H7 (cell line): ENCODE measurements at places on chromosomes 5 and 9. TPM values are rescaled to one million over a fixed set of nuclear protein-coding genes. Genes with fewer than 3 reads are reported as not detected.

Gene ZSWIM6
- total RNA-seq: 9.1 and 12.2 TPM in 2 replicates

Gene AIF1L
- 93.3 and 97.2 TPM in 2 replicates for total RNA-seq

Gene F2RL1
- total RNA-seq: 40.7 and 56.0 TPM in 2 replicates

Gene NR2F1-AS1
- 1.1 and 1.8 TPM in 2 replicates for total RNA-seq

Gene SLCO6A1
- total RNA-seq: 0.11 TPM in 1 of 2 replicates, not detected in the other

- DNase-seq: no peak
Measured at GRCh38 chr9:15304632-15305031, 2.4 kb downstream of the TTC39B start.

DNA sequence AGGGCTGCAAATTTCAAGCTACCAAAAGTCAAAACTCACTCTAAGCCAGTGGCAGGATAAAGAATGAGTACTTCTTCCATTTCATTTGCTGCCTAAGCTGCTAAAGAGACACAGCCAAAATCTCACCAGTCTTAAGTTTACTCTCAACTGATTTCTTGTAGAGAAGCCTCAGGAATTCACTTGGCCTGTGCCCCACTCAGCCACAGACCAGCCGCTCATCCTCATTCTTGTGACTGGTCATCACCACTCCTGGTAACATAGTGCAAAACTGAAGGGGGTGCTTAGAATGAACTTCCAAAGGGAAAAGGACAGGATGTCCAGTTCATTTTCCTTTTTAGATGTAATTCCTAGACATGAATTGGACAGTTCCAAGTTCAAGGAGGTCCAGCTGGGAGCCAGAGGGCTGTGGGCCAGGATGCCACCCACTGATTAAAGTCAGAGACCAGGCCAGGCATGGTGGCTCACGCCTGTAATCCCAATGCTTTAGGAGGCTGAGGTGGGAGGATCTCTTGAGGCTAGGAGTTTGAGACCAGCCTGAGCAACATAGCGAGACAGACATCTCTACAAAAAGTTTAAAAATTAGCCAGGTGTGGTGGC, 72.7 kb upstream of the RANBP3L start:
- no peak for DNase-seq

- DNase-seq: no peak
Measured at GRCh38 chr5:175682664-175683063, 24.8 kb downstream of the HRH2 start.

DNA sequence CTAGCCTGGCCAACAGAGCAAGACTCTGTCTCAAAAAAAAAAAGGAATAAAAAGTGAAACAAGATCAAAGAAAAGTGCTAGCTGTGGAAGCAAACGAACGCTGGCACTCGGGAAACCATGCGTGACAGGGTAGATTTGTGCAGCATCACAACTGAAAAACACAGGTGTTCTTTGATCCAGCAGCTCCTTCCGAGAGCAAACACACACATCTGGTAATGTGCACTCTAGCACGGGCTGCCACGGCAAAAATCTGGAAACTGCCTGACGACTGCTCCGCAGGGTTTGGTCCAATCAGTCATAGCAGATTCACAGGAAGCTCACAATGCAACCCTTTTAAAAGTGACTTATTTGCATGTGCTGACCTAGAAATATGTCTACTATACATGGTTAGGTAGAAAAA, 80.0 kb downstream of the SYK start:
- DNase-seq: no peak

GRCh38 chr5:10601246-10602030, 37.6 kb downstream of the ANKRD33B start:
- DNase-seq: peak; percentile 7

- DNase-seq: no peak
Measured at GRCh38 chr5:68504306-68504705, 288.8 kb downstream of the PIK3R1 start.

- DNase-seq: peak; percentile 82
Measured at GRCh38 chr9:93577078-93577974, 942 bp downstream of the PHF2 start.

DNA sequence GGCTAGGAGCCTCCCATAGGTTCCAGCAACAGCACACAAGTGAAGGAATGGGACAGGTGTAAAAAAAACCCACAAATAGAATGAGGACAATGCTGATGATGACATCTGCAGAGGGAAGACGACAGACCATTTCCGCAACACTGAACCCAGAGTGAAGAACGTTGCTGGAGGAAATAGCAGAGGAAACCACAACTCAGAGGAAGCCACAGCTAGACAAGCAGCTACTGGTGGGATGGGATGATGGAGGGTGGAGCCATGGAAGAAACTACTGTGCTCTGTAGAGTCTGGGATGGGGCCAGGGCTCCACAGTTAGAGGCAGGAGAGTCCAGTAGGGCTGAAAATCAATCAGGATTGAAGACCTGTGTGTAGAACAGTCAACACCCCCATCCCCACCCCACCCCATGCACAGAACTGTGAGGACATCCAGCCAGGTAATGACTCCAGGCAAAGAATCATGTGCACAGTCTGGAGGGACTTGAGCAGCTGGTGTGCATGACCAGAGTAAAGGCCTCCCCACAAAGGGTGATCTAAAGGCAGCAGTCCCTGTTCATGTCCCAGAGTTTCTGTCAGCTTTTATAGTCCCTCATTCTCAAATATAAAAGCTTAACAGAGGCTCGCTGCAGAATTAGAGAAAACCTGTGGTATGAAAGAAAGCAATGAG, 65.2 kb upstream of the SPIN1 start:
- no peak for DNase-seq

DNA sequence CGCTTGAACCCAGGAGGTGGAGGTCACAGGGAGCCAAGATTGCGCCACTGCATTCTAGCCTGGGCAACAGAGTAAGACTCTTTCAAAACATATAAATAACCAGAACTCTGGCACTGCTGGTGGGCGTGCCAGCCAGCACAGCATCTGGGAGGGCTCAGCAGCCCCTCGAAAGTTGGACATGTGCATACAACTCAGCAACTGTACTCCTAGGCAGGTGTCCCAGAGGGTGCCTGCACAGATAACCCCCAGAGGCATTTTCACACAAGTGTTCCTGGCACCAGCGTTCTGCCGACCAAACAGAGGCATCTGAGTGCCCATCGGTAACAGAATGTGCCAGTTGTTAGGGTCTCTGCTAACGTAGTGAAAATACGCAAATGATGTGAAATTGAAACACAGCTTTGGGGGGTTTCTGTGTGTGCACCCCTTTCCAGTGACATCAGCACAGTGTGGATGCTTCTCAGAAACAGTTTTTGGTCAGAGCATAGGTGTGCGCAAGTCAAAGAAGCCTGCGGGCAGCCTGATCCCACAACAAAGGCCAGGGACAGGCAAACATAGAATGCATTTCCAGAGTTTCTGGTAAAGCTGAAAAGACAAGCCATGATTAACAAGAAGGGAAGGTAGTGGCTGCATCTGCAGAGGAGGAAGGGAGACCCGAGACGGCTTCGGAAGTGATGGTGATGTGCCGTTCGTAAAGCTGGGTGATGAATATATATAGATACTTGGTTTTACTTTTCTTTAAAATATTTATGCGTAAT, 190.2 kb downstream of the CACNA1B start:
- peak; percentile 22 for DNase-seq

DNA sequence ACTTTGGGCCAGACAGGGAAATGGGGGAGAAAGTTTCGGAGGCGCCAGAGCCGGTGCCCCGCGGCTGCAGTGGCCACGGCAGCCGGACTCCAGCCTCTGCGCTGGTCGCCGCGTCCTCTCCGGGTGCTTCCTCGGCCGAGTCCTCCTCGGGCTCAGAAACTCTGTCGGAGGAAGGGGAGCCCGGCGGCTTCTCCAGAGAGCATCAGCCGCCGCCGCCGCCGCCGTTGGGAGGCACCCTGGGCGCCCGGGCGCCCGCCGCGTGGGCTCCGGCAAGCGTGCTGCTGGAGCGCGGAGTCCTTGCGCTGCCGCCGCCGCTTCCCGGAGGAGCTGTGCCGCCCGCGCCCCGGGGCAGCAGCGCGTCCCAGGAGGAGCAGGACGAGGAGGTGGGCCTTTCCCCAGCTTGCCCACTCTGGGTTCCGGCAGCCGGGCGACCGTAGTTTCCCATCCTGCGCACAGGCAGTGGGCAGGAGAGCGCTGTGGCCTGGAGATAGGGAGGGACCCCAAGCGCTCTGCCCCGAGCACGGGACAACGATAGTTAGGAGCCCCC, 516 bp downstream of the MAST4 start:
- peak; percentile 70 for DNase-seq

DNA sequence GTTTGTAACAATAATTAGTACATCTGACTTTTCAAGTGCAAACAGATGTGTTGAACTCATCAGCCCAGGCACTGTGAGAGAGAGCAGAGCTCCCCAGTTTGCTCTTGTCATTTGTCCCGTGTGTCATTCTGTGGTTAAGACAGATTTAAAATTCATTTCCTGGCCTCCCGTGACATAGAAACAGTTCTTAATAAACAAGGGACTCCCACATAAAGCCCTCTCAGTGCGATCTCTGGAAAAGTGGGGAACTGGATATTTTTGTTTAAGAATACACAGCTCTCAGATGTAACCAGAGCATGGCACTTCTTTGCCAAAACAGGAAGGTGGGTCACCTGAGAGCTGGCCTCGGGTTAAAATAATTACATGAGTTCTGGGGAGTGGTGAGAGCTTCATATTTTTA, 58.6 kb downstream of the PRKACG start:
- no peak for DNase-seq

- no peak for DNase-seq
Measured at GRCh38 chr5:156154757-156155156, 172.2 kb upstream of the SGCD start.

DNA sequence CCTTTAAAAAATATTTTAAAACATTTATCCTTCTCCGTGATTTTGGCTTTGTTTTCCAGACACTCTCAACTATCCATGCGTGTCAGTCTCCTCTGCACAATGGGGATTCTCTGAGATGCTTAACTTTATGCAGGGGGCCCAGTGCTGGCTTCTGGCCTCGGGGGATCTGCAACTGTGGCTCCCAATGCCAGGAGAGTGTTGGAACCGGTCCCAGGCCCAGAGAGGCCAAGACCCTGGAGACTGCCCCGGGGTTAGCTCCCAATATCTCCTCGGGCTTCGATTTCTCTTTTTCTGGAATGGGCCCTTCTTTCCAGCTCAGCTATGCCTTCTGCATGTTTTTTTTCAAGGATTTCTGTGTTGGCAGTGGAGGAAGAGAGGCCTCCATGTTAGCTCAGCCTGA, 20.1 kb upstream of the SARDH start:
- DNase-seq: peak; percentile 22

DNA sequence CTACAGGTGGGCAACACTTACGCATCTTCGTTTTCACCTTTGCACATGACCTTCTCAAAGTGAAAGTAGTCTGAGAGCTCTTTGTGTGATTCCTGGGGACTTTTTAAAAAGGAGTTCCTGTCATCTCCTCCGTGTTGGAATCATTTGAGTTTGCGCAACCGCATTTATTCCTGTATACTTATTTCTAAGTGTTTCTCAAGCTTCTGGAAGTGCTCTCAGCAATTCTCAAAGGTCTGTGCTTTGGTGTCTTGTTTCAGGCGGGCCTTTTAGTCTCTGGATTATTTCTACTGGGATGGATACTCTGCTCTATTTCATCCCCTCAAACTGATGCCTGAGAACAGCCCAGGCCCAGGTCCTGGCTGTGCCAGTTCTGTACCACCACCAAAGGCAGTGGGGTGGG, 226.5 kb upstream of the TUT7 start:
- DNase-seq: no peak

DNA sequence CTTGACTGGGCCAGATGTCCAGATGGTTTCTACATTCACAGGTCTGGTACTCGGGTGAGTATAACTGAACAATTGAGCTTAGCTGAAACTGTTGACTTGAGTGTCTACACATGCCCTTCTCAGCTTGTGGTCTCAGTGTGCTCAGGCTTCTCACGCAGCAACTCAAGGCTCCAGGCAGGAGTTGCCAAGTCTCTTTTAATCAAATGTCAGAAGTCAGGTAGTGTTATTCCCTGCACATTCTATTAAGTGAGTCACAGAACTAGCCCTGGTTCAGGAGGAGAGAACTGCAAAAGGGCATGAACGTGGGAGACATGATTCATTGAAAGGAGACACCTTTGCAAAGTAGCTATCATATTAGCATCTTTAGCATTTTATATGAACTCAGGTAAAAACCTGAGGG, 199.3 kb upstream of the ACTBL2 start:
- DNase-seq: no peak

DNA sequence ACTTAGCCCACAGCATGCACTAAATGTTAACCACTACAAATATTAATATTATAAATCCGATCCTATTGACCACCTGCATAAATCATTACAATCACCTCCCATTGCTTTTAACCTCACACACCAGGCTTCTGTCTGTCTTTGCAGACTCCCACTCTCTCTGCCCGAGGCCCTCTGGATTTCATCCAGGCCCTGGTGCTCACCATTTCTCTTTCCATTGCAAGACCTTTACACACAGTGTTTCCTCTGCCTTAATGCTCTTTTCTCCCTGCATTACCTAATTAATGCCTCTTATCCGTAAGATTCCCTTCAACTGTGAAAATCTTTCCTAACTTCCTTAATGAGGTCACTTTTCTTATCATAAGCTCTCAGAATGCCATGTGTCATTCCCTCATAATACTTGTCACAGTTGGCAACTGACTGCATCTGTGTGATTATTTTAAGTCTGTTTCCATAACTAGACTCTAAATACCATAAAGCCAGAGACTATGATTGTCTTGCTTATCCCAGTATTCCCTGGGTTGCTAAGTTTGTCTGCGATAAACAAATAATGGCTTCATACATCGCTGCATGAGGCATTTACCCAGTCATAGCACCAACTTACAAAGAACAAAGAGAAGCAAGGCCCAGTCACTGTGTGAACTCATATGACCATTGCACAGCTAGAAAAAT, 155.1 kb downstream of the CCDC192 start:
- no peak for DNase-seq

- no peak for DNase-seq
Measured at GRCh38 chr5:9209846-9210492, 335.9 kb downstream of the SEMA5A start.

DNA sequence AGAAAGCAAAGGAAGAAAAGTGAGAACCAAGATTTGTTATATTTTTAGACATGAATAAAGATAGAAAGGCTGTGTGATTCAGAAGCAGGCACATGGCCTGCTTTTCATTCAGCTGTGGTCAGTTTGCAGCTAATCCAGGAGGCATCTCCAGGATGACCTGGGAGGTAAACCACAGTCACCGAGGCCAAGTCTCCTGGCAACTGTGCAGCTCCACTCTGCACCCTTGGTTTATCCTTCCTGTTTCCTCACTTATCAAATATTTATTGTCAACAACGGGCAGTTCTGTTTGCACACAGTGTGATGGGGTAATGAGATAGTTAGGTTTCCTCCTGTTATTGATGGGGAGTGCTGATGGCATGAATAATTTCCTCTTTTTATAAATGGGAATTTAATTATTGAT, 243.0 kb downstream of the PSAT1 start:
- no peak for DNase-seq

DNA sequence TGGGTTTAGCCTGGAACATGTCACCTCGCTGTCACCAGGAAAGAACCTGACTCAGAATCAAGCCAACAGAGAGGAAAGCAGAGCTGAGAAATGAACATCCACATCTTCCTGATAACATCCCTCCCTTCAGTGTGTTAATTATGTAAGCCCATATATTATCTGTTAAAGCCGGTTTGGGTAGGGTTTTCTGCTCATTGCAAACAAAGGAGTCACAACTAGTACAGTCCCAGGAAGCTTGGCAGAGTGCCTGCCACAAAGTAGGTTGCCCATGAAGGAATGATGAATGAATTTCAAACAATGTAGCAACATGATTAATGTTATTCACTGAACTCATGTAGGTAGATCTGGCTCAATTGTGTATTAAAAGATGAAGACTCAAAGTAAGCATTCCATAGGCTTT, 10.4 kb upstream of the PPARGC1B start:
- no peak for DNase-seq

GRCh38 chr9:34463098-34463900, 4.7 kb downstream of the DNAI1 start:
- no peak for DNase-seq

- no peak for DNase-seq
Measured at GRCh38 chr9:122988920-122989621, 44.4 kb upstream of the GPR21 start.

GRCh38 chr9:96050861-96051155, 175.3 kb downstream of the ERCC6L2 start:
- no peak for DNase-seq
